ENCODE measurements at places on chromosomes 2 and 18.
A peak's percentile ranks its signal among the peaks of the same experiment; 100 is the strongest.

DNA sequence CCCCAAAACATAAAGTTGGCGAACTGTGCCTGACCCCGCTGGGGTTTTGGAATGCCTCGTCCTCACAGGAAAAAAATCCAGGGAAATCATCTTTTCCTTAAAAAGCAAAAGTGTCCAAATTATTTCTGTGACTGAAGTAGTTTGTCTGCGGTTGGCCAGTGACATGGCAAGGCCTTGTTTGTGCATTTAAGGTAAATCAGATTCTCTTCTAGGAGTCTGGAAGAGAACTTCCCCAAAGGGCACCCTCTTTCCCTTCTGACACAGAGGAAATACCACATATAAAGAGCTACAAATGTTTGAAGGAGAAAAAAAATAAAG lies 737 bp upstream of the CYB5A start:
- no peak for DNase-seq

DNA sequence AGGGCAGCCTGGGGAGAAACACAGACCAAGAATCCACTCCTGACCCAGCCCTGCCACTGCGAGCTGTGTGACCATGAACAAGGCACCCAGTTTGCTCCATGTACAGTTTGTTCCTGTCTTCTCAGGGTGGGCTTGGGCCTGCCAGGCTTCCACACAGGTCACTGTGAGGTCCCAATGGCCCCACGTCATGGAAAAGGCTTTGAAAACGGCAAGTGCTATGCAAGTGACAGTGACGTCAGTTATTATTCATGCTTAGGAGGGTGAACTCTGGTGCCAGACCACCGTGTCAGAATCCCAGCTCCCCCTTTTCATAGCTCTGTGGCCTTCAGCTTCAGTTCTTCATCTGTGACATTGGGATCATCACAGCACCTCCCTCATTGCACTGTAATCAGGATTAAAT lies 87.1 kb downstream of the TNS1 start:
- DNase-seq, result no peak

- no peak for DNase-seq
These were observed 186.4 kb downstream of the TFCP2L1 start for GRCh38 chr2:121098556-121098955.

DNA sequence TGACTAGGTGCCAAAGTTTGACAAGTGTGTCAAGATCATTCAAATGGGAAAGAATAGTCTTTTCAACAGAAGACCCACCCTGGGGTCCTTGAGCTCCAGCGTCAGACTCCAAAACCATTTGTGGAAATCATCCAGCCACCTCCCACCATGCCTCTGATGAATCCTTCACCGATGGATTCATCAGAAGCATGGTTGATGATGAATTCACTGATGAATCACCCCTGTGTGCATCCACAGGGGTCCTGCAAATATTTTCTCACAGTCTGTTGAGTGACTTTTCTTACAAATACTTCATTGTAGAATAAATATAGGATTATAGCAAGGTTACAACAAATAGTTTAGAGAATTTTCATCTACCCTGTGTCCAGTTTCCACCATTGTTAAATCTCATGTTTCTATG lies 4.3 kb downstream of the UGT1A9 start:
- no peak for DNase-seq

- peak; percentile 33 for DNase-seq
These were observed 37.0 kb downstream of the MAL start for GRCh38 chr2:95062242-95063085.

DNA sequence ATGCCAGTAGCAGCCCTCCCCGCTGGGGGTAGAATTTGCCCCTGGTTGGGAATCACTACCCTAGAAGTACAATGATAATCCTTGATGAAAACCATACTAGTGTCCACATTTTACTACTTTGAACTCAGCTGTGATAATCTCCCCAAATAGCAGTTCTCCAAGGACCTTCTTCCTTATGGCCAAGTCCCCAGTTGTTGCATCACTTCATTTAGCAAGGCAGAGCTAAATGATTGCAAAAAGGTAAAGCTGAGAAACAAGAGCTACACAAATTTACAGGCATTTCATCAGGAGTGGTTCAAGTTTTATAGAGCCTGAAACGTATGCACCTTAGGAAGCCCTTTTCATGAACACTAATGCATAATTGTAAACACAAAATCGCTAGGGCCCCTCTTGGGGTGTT lies 44.9 kb upstream of the REL start:
- DNase-seq, result no peak

DNA sequence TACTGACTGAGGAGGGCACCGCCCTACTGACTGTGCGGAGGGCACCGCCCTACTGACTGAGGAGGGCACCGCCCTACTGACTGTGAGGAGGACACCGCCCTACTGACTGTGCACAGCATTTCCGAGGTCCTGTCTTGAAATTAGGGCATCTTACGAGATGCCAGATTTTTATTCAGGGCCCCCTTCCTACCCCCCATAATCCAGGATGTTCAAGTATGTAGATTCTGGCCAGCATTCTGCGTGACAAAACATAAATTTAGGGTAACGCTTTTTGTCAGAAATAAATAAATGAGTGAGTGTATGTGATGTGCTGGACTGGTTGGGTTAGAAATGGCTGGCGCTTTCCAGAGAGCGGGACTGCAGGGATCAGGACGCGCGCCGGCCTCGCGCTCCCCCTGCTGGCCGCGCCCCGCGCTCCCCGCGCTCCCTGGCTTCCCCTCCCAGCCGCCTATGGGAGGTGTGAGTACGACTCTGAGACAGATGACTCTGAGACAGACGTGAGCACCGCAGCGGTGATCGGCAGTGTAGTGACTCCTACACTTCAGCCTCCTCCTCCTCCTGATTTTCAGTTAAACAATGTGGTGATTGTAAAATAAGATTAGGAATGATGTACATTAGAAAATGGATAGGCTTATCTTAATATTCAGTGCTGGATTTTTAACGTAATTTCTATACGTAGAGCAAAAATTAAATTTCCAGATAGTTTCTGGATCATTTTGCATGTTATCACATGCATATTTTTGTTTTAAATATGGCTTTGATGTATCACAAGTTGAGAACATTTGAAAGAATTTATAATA lies 149.2 kb upstream of the NFATC1 start:
- DNase-seq, result no peak

DNA sequence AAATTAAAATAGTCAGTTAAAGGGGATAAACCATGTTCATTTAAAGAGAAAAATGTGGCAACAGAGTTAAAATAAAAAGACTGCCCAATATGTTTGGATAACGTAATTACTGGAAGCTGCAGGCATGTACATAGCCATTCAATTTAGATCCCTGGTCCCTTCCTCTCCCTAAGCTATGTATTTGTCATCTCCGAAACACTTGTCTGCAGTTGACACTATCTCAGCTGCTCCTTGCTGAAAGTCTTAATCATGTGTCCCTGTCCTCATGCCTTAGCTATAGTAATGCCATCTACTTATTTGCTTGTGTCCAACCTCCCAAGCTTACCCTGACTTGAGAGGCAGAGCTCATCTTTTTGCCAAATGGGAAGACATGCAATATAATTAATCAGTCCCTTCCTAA lies 173.8 kb upstream of the REV1 start:
- DNase-seq, result no peak

DNA sequence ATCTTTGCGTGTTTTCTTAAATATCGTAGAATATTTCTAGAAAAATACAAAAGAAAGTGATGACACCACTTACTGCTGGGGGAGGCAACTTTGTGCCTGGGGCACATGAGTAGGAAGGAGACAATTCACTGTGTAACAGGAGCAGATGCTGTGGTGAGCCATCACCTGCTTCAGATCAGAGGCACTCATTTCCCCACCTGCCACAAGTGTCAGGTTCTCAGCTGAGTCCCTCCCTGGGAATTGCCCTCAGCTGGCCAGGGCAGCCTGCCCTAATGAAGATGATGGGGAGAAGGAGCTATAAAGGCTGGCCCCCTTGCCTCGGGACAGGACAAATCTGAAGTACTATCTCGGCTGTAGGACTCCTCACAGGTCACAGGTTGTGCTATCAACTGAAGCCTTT lies 322.8 kb downstream of the STK39 start:
- no peak for DNase-seq

DNA sequence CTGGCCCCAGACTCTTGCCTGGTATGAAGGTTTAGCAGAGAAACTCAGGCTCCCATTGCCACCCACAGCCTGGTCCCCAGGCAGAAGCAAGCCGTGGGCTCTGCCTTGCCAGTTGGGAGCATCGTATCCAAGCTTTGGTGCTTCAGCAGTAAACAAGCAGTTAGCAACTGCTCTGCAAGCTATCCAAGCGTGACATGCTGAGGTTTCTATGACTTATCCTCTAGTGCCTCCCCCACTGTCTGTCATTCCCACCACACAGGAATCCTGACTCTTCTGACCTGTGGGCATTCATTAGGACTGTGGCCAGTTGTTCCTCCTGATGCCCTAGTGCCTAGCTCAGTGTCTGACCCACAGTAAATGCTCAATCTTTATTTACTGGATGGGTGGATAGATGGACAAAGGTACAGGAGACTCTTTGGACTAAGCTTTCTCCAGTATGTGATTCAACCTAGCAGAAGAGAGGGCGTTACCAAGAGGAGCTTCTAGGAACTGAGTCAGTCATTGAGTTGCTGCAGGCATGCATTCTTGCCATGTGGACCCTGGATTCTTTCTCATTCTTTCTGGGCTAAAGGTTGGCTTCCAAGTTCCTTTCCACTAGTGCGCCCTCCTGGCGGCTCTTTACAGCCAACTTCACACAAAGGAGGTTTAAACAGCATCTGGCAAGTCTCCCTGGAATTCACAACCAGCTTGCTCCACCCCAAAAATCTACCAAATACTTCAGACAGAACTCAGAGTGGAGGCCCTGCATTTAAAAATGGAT lies 40.6 kb upstream of the MRPL19 start:
- no peak for DNase-seq

- DNase-seq, result no peak
These were observed 104.9 kb upstream of the APCDD1 start for GRCh38 chr18:10349561-10349960.

DNA sequence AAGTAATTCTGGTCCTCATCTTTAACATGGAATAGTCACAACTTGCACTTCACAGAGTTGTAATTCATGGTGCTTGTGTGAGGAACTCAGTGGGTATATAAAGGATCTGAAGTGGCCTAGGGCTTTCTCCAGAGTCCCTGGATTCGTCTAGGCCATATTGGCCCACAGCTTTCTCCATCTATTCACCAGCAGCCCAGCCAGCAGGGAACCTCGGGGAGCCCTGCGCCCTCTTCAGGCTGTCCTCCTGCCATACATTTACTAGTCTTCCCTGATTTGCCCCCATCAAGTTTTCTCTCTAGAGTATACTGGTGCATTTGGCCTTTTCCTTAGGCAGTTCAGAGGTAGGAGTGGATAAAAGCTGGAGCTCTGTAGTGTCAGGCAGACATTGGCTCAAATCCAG lies 278.3 kb downstream of the MYCN start:
- no peak for DNase-seq

GRCh38 chr2:150431561-150432311 lies 55.7 kb downstream of the RND3 start:
- DNase-seq, result no peak

GRCh38 chr18:66676699-66677098 lies 72.8 kb upstream of the CDH19 start:
- no peak for DNase-seq

GRCh38 chr2:8134473-8134932 lies 547.4 kb upstream of the ID2 start:
- DNase-seq, result no peak

DNA sequence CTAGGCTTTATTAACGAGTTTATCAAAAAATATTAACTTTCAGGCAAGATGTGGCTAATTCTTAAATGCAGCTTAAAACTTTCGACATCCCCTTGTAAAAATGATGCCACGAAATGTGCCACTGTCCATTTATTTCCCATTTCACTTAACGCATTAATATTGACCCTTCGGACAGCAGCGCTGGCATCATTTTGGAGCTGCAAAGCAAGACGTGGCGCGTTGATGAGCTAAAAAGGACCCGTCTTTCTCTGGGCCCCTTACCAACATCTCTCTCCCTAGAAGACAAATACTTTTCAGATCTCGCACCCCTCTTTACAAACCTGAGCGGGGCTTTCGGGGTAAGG lies 367.9 kb downstream of the MTX2 start:
- peak; percentile 28 for DNase-seq

- no peak for DNase-seq
These were observed 32.9 kb upstream of the RNF149 start for GRCh38 chr2:101341421-101341820.

DNA sequence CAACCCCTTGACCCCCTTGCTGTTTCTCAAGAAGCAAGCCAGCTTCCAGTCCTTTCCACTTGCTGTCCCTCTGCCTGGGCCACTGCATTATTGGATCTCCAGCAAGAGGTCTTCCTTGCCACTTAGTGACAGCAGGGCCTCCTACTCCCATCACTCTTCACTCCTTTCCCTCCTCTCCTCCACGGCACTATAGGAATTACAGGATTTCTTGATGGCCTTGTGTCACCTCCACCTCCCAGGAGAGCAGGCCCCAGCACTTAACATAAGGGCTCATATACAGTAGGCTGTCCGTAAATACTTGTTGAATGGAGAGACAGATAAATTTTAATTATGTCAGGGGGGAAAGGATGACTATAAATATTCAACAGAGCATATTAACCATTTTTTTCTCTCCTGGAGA lies 129.4 kb downstream of the SP3 start:
- DNase-seq, result no peak

- DNase-seq, result no peak
These were observed 75.4 kb downstream of the VRK2 start for GRCh38 chr2:58122040-58122439.

GRCh38 chr2:43270930-43271615 lies 44.7 kb upstream of the ZFP36L2 start:
- DNase-seq, result no peak

DNA sequence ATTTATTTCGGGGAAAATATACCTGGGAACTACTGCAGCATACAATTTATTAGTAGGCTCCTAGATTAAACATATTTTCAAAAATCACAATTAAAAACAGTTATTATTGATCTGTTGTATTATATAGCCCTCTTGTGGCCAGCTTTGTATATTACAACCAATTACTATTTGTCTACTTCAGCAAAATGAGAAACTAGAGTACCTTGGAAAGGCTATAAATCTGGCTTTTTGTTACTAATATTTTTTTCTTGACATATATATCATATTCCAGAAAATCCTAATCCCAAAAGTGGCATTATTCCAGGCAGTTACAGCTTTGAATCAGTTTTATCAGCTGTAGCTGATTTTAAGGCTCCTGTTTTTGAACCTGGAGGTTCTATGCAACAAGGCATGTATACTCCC lies 101.2 kb downstream of the UBR3 start:
- DNase-seq, result no peak

- no peak for DNase-seq
These were observed 536 bp downstream of the PDE1A start for GRCh38 chr2:182426082-182426917.

GRCh38 chr18:62118328-62118727 lies 68.5 kb downstream of the PIGN start:
- no peak for DNase-seq

- no peak for DNase-seq
These were observed 7.6 kb upstream of the ONECUT2 start for GRCh38 chr18:57427429-57428201.

Data from DMS79 (cell line).